Kidney (tissue), 22 donors: ENCODE measurements at places on chromosomes 11 and 22.
A peak's percentile ranks its signal among the peaks of the same experiment; 100 is the strongest.

GRCh38 chr11:93608364-93608763 lies 53.1 kb upstream of the CEP295 start:
- DNase-seq: no peak

DNA sequence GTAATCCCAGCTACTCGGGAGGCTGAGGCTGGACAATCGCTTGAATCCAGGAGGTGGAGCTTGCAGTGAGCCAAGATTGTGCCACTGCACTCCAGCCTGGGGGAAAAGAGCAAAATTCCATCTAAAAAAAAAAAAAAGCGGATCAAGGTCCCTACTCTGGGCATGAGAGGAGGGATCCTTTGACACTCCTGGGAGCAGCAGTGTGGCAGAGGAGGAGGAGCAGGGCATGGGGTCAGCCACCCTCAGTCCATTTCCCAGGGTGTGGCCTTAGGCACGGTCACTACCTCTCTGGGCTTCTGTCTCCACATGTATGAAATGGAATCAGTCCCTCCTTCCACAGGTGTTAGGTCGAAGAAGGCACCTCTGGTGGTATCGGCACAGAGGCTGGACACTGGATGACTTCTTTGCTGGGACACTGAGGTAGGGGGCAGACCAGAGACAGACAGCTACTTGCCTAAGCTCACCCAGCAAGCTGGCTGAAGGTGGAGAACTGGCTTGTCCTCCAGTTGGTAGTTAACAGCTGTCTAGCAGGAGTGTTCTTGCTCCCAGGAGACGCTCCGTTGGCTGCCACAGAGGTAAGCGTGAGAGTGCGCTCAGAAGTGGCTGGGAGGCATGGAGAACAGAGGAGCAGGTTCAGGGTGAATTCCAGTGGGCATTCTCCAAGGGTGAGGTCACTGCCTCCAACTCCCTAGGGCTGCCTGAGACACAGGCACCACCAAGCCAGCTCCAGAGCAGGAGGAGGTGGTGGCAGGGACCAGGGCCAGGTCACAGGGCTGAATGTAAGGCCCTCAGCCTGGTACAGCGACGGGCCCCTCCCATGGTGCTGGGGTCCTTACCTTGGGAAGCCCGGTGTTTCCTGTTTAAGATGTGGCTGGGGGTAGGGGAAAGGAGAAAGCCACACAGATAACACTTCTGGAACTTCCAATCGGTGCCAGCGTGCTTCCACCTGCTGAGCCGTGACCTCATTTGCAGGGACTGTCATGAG lies 19.5 kb downstream of the TXN2 start:
- DNase-seq: peak; percentile 96

DNA sequence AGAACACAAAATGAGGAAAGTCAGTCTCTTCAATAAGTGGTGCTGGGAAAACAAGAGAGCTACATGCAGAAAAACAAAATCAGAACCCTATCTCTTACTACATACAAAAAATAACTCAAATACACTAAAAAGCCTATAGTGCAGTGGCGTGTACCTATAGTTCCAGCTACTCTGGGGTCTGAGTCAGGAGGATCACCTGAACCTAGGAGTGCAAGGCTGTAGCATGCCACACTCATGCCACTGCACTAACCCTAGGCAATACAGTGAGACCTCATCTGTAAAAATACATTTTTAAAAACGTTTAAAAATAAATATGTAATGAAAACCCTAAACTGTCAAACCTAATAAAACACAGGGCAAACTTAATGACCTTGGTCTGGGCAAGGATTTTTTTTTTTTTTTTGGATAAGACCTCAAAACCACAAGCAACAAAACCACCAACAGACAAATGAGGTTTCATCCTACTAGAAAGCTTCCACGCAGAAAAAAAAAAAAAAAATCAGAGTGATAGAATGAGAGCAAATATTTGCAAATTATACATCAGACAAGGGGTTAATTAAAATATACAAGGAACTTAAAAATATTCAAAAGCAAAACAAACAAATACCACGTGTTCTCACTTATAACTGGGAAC lies 35.2 kb downstream of the XKR3 start:
- DNase-seq: no peak

GRCh38 chr22:47337161-47337621 lies 574.7 kb downstream of the TBC1D22A start:
- no peak for DNase-seq

DNA sequence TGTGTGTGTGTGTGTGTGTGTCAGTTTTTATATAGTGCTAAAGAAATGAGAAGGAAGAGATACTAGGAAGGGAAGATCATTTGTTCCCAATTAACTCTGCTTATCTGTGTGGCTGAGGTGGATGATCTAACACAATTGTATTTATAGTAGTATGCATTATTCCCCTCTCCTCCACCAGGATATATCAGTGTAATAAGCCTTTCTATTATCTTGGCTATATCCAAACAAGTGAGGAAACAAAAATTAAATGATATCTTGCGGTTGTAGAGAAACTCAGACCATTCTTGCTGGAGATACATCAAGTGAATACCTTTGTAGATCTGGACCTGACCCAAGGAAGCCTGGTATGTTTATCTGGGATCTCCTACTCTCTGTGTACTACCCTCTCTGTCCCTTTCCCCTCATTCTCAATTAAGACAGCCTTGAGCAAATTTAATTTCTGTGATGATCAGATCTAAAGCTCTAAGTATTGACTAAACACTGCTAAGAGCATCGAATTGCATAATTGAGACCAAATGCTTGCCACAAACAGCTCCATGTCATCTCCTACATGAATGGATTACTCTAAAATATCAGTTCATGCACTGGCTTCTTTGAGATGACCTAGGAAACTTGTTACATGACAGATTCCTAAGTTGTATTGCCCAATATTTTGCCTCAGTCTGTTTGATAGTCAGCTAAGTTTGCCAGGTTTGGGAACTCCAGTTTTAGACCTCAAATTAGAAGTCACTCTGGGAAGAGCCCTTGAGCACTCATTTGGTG lies 185.3 kb upstream of the CTSC start:
- no peak for DNase-seq

- no peak for DNase-seq
Observed at GRCh38 chr11:122198291-122198983, 82.4 kb upstream of the BLID start.

GRCh38 chr11:119782739-119783072 lies 53.7 kb upstream of the NECTIN1 start:
- no peak for DNase-seq

DNA sequence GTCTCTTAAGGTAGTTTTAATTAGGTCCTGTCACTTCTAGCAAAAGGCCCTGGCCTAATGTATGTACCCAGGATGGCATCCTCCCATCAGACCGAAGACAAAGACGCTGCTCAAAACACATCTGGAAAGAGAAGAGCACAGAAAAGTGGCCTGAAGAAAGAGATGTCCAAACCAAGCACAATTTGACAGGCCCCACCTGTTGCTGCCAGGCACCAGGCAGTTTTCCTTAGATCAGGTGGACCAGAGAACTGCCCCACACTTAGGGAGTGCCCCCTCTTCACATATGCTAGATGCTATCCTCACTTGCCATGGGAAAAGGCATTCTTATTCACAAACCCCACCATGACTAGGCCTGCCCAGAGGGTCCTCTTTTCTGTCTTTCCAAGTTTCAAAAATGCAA lies 3.3 kb upstream of the HMGXB4 start:
- DNase-seq: no peak

DNA sequence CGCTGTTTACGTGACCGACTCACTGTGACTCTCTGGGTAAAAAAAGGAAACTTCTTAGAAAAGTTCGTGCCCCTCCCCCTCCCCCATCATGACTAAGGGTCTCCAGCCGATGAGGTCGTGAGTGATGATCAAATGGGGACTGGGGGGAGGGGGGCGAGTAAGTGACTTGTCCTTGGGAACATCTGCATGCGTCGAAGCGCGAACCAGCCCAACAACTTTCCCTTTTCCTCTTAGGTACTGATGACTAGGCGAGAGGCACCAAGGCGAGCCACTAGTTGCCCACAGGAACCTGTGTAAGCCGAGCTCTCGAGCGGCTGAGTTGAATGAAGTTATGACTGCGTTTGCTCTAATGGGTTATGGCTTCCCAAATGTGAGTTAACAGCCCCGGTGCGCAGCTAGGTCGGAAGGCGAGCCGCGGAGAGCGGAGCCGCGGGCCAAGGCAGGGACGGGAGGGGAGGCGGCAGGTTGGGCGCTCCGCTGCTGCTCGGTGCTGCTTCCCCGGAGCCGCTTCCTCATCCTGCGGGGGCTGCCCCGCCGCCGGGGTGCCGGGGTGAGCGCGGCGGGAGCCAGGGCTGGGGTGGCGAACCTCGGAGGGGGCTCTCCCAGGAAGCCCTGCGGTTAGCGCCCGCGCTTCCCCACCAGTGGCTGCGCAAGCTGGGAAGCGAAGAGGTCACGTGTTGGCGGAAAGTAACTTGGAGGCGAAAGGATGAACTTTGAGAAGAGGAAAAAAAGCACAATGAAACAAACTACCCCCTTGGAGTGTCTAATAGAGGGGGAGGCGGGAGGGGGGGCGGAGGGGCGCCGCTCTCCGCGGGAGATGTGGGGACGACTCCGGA lies 22.1 kb upstream of the BDNF start:
- DNase-seq: peak; percentile 69

DNA sequence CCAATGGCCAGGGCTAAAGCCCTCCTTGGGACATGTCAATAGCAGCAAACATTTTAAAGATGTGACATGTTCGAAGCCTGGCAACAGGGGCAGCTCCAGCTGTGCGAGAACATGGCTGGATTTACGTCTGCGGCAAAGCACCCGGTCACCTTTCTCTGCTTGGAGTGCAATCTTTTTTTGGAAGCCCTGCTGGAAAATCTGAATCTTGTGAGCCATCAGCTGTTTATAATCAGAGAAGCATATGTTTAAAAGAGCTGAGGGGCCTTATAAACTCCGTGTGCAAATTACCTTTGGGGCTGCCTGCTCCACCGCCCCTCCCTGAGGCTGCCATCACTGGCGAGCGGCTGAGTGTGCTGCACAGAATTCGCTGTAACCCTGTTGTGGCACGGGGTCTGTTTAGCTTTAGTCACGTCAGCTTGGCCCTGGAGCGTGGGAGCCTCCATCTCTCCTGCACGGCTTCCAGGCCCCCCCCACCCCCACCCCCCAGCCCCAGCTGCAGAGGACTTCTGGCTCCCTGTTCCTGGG lies 9.0 kb upstream of the KCNQ1OT1 start:
- no peak for DNase-seq

DNA sequence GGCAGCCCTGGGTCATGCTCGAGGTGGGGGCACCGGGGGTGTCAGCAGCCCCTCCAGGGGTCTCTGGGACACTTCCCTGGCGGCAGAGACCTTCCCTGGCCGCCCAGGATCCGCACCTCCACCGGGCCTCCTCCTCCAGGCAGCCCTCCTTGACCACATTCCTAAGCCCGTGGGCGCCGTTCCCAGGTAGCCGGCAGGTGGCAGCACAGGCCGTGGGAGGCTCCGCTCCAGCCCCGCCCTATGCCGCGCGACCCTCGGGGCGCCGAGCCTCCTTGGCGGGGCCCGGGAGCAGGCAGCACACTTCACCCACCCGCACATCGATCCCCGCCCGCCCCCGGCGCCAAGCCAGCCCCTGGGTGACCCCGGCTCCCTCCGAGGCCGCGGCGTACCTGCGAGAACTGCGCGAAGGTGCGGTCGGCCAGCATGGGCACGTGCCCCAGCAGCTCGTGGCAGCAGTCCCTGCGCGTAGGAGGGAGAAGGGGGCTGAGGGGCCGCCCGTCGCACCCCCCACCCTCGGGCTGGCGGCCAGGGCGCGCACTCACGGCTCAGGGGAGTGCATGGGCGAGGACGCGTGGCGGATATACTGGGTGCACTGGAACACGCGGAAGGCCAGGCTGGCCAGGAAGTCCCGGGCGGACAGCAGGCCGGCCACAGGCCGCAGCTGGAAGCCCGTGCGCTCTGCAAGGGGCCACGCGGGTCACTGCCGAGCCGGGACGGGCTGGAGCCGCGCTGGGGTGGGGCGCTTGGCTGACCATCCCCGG lies 5.3 kb upstream of the INS start:
- DNase-seq: peak; percentile 62

GRCh38 chr22:40289991-40290459 lies 56.3 kb upstream of the ADSL start:
- no peak for DNase-seq

DNA sequence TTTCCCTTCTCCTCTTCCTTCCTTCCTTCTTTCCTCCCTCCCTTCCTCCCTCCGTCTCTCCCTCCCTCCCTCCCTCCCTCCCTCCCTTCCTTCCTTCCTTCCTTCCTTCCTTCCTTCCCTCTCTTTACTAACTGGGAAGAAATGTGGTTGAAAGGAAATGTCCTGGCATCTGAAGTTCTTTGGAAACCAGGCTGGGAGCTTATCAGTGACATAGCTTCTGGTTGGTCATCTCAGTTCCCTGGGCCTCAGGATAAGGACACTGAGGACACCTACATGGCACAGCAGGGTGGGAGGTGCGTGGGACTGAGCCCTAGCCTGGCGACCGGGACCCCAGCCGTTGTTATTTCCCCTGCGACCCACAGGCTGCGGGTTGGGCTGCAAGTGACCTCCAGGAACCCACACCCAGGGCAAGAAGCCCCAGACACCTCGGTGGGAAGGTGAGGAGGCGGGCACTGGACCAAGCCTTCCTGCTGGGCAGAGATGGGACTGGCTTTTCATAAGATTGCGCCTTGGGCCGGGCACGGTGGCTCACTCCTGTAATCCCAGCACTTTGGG lies 1486.5 kb downstream of the TBC1D22A start:
- no peak for DNase-seq

GRCh38 chr11:44310463-44311272 lies 729 bp upstream of the ALX4 start:
- no peak for DNase-seq

DNA sequence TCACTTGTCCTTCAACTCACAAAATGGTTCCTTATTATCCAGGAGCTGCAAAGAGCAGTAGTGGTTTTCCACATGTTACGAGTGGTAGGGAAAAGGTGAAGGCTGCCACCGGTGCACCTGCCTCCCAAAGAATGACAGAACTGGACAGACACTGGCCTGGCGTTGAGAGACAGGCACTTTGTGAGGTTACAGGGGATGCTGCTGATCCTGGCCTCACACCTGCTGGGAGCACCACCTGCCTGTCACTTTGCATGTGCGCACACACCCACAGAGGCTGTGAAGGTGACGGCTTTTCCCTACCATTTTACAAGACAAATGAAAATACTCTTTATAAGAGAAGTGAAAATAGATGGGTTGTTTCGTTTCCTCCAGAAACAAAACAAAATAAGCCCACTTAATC lies 175.3 kb upstream of the B3GAT1 start:
- no peak for DNase-seq

- no peak for DNase-seq
Observed at GRCh38 chr11:16873289-16873688, 134.8 kb downstream of the C11orf58 start.
